ENCODE measurements at places on chromosomes 5 and 9. TPM values are rescaled to one million over a fixed set of nuclear protein-coding genes. Genes with fewer than 3 reads are reported as not detected.
A peak's percentile ranks its signal among the peaks of the same experiment; 100 is the strongest.

- DNase-seq: no peak
These were observed 34.7 kb downstream of the GLT6D1 start for GRCh38 chr9:135604437-135605237.

Gene PCDHA9
- polyA plus RNA-seq: 0.03 TPM

DNA sequence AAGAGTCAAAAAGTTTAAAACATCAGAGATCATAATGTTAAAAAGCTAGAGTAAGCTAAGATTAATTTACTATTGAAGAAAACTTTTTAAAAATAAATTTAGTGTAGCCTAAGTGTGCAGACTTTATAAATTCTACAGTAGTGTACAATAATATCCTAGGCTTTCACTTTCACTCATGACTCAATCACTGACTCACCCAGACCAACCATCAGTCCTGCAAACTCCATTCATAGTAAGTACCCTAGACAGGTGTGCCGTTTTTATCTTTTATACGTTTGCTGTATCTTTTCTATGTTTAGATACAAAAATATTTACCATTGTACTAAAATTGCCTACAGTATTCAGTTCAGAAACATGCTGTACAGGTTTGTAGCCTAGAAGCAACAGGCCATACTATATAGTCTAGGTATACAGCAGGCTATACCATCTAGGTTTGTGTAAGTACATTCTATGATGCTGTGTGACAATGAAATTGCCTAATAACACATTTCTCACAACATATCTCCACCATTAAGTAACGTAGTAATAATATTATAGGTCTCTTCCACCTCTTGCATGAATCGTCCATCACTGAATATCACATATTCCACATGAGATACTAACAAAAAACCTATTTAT lies 59.2 kb downstream of the MEGF9 start:
- no peak for DNase-seq

Gene ADAMTS12
- polyA plus RNA-seq: 2.5 TPM

Gene CDC20B
- not detected for polyA plus RNA-seq

DNA sequence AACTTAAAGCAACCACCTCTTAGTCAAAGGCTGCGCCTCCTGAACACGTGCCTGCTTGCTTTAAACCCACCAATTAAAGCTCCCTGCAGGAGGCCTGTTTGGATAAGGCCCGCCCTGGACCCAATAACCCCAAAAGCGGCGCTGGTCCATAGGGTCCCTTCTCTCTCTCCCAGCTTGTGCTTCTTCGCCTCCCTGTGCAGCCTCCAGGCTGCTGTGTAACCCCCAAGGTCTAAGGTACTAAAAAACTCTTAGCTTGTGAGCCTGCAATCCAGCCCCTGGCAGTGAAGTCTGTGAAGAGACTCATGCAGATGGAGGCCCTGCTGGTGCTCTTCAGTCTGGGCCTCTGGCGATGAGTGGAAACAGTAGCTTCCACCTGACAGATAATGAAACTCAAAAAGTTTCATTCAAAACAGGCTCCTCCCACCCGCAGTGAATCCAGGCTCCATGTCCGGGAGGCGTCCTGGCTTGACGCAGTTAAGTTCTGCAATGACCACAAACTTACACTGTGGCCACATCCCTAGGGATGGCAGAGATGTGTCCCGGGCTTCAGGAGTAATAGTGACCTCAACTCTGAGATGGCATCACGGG lies 97.3 kb downstream of the PRRT1B start:
- DNase-seq: no peak

Gene SSBP2
- 58.6 TPM for polyA plus RNA-seq

- DNase-seq: no peak
These were observed 1.3 kb downstream of the LPAR1 start for GRCh38 chr9:111036946-111037345.

Gene FAM78A
- polyA plus RNA-seq: 1.9 TPM

DNA sequence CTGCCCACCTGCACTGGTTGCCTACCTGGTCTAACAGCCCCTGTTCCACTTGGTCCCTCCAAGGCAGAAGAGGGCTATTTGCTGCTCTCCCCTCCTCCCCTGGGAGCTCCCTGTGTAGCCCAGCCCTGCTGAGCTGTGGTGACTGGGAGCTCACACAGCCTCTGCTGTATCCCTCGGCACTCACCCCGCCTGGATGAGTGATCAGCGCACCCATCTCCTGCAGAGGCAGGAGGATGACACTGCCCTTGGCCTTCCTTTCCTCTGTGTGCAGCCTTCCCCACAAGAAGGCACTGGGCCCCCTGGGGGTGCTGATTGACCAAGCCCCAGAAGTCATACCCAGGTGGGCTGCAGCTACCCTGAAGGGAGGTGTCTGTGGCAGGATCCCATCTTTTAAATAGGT lies 134.2 kb downstream of the ADAMTS2 start:
- DNase-seq: no peak

- no peak for DNase-seq
These were observed 69.4 kb downstream of the FYB1 start for GRCh38 chr5:39149966-39150365.

- DNase-seq: peak; percentile 50
These were observed 77.6 kb downstream of the PLAC8L1 start for GRCh38 chr5:146027751-146028150.

DNA sequence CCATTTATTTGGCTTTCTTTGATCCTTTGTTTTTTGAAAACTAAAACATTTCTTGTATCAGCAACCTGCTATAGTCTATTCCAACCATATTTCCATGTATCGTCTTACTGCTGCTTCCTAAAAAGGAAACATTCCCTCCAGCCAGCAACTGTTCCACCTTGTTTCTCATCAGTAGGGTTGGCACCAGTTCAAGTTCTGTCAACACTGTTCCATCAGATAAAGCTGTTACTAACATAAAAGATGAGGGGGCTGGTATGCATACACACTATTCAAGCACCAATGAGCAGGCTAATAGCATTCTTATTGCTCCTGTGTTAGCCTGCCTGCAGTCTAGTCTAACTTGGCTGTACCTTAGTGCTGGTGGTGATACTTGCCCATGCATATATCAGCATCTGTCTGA lies 178.3 kb downstream of the CWC27 start:
- DNase-seq: peak; percentile 36

Gene HTR4
- 0.06 TPM for polyA plus RNA-seq

Gene OR13C4
- polyA plus RNA-seq: not detected

GRCh38 chr5:107331882-107332281 lies 338.9 kb downstream of the EFNA5 start:
- no peak for DNase-seq

GRCh38 chr5:112059579-112060135 lies 302.7 kb upstream of the NREP start:
- no peak for DNase-seq

GRCh38 chr5:39518516-39518915 lies 93.7 kb upstream of the DAB2 start:
- no peak for DNase-seq

DNA sequence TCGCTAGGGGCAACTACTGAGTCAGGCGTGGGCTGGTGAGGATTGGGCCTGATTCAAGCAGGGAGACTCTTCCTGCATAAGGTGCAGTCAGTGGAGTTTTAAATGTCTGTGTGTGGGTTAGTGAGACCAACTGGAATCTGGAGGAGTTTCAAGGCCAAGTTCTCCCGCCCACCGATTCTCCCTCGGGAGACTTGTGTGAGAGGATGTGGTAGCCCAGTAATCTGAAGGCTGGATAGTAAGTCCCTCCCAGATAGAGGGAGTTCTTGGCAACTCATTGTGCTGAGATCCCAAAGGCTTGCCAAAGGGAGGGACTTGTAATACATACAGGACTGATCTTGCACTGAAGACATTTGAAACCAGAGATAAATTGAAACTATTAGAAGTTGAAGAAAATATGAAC lies 51.8 kb downstream of the WDR36 start:
- DNase-seq: peak; percentile 23

DNA sequence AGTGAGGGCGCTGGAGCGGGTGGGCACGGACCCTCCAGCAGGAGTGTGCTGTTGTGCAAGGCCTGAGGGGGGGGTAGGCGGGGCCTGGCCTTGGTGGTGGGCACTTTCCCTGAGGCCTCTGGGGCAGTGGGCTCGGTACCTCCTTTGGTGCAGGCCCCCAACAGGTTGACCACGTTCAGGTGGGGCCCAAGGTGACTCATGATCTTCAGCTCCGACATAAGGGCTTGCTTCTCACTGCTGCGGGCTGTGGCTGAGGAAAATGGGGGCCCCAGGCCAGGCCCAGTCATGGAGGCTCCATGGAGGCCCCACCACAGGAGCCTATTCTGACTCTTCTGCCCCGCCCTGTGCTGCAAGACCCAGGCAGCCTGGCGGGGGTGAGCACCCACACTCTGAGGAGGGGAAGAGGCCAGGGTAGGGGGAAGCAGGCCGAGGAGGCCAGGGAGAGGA lies 31.5 kb downstream of the PDGFRB start:
- DNase-seq: no peak

Gene PTPRD
- 7.3 TPM for polyA plus RNA-seq

GRCh38 chr5:148574167-148574566 lies 80.2 kb downstream of the HTR4 start:
- no peak for DNase-seq

GRCh38 chr9:96067004-96067403 lies 191.5 kb downstream of the ERCC6L2 start:
- DNase-seq: no peak

Gene OLFM1
- polyA plus RNA-seq: 45.7 TPM

Gene RANBP6
- 10.8 TPM for polyA plus RNA-seq

DNA sequence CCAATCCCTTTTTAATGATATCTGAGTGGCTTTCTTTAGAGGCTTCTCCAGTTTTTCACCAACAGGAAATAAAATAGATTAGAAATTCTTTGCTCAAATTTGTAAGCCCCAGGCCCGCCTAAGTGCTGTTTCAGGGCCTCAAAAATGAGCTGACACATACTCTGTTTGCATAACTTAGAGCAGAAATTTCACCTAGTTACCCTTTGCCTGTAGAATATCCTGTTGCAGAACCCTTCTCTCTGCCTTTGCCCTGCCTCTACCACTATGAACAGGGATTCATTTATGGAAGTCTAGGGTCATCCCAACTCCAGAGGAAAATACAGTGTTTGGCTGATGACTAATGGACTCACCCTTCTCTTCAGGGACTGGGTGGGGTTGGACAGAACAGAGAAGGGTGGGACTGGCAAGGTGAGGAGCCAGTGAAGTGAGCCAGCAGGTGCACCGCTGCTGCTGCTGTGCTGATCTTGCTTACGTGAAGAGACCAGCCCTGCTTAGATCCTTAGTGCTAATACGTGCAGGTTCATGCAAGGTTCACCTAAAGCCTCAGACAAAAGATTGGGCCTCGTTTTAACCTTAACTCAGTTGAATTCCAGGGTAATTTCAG lies 22.8 kb downstream of the OSTF1 start:
- no peak for DNase-seq

DNA sequence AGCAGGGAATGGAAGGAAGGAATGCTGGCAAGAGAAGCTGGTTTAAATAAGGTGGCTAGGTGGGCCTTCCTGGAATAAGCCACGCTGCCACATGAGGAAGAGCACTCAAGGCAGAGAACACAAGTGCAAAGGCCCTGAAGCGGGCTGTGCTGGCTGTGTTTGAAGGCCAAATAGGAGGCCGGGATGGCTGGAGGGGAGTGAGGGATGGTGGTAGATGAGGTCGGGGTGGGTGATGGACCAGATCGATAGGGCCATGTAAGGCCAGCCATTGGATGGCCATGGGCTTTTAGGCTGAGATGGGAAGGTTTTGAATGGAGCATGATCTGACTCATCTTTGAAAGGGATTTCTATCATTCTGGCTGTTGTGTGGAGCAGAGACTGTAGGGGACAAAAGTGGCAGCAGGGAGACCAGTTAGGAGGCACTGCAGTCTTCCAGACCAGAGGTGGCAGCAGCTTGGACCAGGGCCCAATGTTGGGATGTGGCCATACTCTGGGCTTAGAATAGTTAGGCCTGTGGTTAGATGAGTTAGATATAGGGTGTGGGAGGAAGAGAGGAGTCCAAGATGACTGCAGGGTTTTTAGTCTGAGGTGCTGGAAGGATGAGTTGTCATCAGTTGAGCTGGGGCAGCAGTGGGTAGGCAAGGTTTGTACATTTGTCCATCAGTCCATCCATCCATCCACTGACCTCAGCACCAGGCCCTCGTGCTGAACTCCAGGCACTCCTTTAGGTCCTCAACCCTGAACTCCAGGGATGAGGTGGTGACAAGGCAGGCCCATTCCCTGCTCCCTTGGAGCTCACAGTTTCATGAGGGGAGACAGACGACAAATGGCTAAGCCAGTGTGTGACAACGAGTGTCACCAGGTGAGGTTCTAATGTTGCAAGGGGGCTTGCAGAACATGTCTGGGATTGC lies 30.3 kb downstream of the NDST1 start:
- no peak for DNase-seq

DNA sequence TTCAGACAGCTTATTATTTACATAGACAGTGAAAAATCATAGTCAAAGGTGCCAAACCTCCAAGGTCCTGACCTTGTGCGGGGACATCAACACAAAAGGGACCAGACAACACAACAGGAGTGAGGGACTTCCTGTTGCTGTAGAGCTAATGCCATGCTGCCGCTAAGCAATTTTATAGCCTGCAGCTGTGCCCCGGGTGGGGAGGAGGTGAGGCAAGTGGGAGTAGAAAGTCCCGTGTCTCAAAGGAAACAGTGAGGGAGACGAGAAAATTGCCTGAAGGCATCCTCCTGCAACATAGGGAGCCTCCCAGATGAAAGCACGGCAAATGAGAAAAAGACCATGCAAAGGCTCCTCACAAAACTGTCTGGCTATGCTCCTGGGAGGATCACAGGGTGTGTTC lies 58.8 kb downstream of the CAAP1 start:
- DNase-seq: no peak

DNA sequence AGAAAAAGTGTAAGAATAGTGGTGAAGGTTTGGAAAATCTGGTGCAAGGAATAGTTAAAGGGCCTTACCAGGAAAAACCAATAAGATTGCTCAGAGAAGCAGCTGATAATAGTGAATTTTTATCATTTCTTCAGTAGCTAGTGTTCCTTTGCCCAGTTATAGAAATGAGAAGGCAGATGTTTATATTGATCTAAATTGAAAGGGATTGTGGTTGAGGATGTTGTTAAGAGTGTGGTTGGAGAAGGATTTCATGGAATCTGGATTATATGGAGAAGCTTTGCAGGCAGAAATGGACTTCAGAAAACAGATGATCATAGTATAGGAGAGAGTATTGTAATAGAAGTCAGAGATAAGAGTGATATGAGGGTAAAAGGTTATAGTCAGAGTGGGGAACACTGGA lies 102.6 kb downstream of the XRCC4 start:
- DNase-seq: no peak

Gene CD14
- 60.6 TPM for polyA plus RNA-seq

Gene RMRP
- not detected for polyA plus RNA-seq

DNA sequence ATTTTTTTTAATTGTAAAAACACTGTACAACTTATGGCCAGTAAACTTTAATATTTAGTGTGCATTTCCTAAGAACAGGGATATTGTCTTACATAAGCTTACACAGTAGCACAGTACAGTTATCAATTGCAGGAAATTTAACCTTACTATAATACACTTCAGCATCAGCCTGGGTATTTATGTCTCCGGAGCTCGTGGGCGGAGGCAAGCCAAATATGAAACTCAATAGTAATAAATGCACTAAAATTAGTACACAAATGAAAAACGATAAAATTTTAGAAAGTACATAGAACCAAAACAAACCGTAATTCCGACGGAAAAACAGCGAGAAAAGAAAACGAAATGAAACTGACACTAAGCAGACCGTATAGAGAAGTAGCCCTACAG lies 91.2 kb downstream of the ANXA2R start:
- DNase-seq: no peak

Gene C5orf46
- not detected for polyA plus RNA-seq

- DNase-seq: peak; percentile 53
These were observed 28.3 kb upstream of the NIPAL4 start for GRCh38 chr5:157431544-157432200.

- no peak for DNase-seq
These were observed 65.0 kb downstream of the MLLT3 start for GRCh38 chr9:20557285-20557684.

All from urinary bladder (tissue), 4 donors.